ENCODE measurements at places on chromosomes 2 and 18. TPM values are rescaled to one million over a fixed set of nuclear protein-coding genes. Genes with fewer than 3 reads are reported as not detected.

GRCh38 chr2:236940497-236940896 is 145.2 kb upstream of the COPS8 start:
- no peak for DNase-seq

Gene SCN3A
- total RNA-seq, result 0.32 TPM

Gene UGT1A3
- 7.6 TPM for total RNA-seq

- no peak for DNase-seq
Observed at GRCh38 chr2:140269000-140269399, 1488.8 kb upstream of the NXPH2 start.

Gene ASIC4
- total RNA-seq, result not detected

- DNase-seq, result no peak
Observed at GRCh38 chr18:69648486-69648885, 247.8 kb downstream of the DOK6 start.

DNA sequence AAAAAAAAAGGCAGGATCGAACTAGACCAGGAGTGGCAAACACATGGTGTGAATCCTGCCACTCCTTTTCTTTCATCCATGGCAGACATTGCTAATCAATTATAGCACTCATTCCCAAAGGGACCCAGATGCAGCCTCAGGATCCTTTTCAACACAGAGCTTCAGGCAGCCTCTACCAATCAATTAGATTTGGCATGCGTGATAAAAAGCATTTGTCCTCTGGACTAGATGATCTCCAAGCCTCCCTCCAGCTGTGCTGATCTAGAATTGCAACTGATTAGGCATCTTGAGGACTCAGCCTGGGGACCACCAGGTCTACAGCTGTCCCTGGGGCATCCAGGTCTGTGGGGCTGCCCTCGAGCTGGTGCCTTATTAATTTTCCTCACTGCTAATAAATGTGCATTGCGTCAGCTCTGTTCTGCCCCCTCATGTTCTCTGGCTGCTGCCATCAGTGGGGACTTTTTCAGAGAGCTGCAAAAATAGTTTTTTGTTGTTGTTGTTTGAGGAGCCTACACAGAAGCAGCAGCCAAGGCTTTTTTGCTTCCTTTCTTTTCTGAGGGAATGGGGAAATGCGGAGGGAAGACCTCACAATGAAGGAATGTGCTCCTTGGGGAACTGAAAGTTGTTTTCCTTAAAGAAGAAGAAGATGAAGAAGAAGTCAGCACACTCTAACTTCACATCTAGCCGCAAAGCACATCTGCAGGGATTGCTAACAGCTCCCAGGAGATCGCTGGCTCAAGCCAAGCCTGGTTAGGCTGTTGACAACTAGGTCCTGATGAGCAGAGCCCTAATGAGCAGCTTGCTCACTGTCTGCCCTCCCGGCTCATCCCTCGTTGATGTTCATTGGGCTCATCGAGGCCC is 8.8 kb upstream of the ATOH8 start:
- DNase-seq, result no peak

Measured in esophagus squamous epithelium (tissue), 5 donors.